ENCODE measurements at places on chromosomes 5 and 9.
A peak's percentile ranks its signal among the peaks of the same experiment; 100 is the strongest.

DNA sequence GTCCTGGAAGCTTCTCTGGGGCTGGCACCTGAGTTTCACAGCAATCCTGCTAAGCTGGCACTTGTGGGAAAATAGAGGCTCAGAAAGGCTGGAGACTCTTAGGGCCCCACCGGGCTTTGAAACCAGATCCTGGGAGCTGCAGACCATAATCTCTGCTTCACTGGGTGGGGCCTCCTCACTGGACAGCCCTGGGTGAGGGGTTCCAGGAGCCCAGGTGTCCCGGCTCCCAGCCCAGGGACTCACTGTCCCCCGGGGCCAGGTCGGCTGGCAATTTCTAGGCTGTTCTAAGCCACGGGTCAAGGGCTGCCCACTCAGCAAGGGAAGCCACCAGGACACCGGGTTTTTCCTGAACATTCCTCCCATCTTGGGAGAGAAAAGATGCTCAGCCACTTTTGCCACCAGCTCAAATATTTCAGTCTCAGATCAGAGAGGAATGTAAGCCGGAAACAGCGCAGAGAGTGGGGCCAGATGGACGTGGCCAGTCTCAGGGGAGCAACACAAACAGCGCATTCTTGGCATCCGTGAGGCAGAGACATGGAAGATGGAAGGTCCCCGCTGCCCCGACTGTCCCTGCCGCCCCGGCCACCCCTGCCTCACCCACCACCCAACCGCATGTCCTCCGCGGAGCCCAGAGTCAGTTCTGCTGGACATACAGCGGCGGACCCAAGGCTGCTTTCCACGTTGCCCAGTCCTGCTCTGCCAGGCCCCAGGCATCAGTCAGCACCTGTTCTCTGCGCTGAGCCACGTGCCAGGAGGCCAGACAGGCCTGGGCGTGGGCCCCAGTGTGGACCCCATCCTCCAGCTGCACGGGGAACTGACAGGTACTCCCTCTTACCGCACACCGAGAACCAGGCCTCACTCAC is 72.6 kb downstream of the VAV2 start:
- DNase-seq = peak; percentile 16

DNA sequence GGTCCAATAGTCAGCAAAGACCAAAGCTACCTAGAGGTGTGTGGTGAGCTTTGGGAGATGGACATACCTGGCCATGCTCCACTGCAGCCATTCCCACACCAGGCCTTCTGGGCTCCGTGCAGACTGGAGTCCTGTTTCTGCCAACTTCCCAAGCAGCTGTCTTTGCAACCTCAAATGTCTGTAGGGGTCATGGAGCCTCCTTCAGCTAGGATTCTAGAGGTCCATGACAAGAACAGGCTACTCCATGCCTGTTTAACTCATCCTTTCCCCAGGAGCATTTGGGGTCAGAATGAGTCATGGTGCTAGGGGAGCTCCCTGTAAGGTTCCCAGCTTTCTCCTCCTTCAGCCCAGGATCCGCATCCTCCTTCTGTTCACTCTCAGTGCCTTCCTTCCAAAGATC is 17.1 kb downstream of the VPS13A start:
- DNase-seq = no peak

DNA sequence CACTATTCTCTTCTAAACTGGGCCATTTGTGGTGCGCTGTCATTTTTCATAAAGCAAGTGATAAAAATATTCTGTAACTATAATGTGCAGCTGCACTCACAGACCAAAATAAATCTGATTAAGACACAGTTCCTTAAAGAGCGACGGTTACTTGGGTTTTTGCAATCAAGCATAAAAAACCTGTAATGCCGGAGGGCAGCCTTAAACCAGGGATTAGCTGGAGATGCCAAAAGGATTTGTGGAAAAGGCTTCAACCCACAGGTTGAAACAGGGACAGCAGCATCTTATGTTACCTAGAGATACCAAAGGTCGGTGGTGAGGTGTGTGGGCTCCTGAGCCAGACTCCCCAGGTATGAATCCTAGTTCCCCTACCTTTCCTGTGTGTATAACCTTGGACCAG is 49.3 kb downstream of the CTNND2 start:
- DNase-seq = no peak

DNA sequence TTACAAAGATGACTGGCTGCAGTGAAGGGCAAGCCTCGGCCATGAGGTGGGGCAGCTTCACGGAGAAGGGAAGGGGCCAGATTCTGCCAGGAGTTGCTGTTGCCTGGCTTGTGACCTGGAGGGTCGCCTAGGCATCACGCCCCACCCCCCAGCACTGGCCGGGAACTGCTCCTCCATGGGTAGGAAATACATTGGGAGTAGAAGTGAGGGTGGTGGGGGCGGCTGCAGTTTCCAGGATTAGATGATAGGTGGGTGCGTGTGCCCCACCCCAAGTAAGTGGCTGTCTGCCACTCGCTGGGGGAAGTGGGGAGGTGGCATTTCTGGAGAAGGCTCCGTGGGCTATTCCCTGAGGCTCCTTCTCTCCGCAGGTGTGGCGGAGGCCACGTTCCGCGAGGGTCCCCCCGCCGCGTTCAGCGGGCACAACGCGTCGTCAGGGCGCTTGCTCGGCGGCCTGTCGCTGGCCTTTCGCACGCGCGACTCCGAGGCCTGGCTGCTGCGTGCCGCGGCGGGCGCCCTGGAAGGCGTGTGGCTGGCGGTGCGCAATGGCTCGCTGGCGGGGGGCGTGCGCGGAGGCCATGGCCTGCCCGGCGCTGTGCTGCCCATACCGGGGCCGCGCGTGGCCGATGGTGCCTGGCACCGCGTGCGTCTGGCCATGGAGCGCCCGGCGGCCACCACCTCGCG is 16.9 kb downstream of the CRB2 start:
- DNase-seq = no peak

DNA sequence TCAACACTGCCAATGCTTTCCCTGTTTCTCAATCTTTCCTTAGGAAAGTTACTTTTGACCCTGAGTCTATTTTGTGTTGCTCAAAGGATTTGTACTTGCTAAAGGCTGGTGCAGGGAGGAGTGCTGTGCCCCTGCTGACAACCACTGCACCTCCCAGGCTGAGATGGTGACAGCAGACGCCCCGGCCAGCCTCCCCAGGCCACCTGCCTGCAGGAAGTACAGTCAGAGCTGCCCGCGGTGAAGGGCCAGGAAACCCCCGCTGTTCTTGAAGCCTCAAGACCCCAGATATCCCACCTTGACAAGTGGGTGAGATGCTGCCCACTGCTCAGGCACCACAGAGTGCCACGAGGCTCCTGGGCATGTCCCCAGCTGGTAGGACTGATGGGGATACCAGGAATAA is 44.2 kb upstream of the CKMT2 start:
- DNase-seq = no peak

DNA sequence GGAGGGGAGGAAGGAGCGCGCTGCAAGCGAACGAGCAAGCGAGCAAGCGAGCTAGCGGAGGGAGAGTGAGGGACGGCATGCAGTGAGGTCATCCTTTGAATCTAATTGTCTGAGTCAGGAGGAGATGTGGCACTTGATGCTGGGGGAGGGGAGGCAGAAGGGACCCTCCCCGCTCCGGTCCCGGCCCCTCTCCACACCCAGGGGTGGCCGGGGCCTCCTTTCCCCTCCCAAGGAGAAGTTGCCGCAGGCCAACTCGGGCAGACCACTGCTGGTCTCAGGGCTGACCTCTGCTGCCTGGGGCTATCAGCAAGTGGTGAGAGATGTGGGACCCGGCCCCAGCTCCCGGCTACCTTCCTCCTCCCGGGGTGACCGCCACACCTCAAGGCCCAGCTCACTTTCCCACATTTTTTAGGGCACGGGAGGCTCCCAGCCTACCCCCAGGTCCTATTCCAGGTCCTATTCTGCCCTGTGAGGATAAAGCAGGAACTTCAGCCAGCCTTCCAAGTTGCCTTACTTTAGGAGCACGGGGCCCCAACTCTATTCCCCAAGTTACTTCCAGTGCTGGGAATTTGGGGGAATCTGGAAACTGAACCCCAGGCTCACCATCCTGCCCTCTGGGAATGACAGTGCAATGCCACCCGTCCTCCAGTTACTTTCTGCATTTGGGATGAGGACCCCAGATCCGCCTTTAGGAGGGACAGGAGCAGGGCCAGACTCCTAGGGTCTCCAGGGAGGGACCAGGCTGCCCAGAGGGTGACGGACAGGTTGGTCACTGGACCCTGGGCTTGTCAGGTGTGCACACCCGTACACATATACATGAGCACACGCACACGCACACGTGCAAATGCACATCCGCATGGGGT is 11.1 kb downstream of the CNTFR start:
- peak; percentile 70 for DNase-seq

DNA sequence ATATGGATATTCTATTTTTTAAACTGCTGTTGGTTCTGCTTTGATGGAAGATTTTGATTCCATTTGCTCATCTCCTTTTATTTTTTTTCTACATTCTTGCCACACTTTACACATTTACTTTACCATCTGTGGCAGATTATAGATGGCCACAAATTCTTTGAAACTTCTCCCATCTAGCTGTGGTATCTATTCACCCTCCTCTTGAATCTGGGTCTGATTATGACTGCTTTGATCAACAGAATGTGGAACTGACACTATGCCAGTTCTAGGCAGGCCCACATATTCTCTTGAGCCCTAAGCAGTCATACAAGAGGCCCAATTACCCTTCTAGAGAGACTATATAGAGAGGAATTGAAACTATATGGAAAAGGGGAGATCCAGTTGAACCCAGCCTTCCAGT is 439.0 kb upstream of the PTGER4 start:
- DNase-seq = no peak

- no peak for DNase-seq
Observed at GRCh38 chr9:82333671-82334070, 345.1 kb downstream of the SPATA31D1 start.

DNA sequence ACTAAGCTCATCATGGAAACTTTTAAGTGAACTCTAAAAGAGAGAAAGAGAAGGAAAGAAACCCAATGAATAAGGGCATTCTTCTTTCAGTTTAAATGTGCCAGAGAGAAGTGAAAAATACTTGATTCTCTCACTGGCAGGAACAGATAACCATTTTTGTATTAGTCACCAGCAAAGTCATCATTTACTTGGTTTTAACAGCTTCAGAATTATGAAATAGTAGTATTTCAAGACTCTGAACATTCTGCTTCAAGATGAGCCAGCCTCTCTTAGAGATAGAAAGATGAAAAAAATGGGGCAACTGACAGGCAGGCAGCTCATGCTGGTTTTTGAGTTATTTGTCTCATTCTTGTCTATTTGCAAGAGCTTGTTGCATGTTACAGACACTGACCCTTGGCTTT is 103.5 kb downstream of the GCNT1 start:
- peak; percentile 69 for DNase-seq

- peak; percentile 82 for DNase-seq
Observed at GRCh38 chr9:114621975-114622609, 11.0 kb downstream of the TMEM268 start.
